ENCODE measurements at places on chromosomes 7 and 10.

GRCh38 chr7:7772397-7772821 is 54.0 kb upstream of the RPA3 start:
- DNase-seq: no peak

DNA sequence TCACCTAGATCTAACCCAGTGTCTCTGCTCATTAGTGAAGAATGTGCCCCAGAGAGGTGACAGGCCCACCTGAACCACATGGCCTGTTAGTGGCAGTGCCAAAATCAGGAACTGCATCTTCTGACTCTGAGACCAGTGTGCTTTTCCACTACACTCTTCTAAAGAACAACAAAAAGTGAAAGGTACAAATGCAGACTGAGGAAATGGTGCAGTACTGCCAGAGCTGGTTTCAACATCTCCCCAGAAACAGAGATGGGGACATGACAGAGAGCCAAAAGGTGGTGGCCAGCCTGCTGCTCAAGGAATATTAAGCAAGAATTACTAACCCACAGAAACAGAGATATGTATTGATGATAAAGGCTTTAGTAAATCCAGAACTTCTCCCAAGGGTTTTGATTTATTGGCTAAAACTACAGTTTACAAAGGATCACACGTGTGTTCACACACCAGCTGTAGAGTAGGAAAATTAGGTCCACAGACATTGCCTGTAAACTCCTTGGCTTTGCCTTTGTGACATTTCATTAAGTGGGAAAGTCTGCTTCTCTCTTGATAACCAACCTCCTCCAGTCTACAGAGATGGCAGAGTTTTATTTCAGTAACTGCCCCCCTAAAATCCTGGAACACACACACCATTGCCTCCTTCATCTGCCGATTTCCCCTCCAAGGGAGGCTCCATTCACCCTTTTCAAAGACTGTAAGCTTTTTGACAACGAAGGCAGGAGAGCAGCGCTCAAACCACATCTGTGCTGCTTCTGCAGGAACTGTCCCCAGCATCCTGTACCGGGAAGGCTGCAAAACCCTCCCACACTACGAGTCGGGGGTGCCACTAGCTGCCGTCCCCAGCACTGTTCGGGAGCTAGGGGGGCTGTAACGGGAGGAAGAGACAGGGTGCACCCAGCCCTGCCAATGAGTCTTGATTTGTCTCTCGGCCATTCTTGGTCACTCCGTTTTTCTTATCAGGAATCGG is 29.8 kb downstream of the GSDME start:
- DNase-seq: peak; percentile 12

DNA sequence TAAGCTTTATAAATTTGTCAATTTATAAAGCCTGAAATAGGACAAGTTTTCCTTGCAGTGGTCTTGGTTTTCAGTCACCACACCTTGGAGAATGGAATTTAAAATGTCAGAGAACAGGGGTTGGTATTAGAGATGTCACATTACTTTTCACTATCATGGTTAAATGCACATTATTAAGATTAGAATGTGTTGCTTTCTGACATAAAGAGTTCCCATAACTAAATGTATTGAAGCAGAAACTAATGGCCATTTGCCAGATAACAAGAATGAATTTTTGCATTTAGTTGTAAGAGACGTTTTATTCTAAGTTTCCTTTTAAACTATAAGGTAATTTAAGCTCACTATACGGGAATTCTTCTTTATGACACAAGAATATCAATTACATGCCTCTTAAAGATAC is 172.3 kb downstream of the ARL4A start:
- DNase-seq: no peak

DNA sequence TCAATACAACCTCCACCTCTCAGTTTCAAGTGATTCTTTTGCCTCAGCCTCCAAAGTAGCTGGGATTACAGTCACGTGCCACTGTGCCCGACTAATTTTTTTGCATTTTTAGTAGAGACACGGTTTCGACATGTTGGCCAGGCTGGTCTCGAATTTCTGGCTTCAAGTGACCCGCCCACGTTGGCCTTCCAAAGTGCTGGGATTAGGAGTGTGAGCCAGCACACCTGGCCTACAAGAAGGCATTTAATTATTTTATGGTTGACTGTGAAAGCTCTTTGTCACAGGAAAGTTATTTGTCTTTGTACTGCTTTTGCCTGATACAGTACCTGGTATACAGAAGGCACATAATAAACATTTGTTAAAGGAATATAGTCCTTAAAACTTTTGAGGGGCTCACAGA is 12.9 kb downstream of the MYOZ1 start:
- no peak for DNase-seq

DNA sequence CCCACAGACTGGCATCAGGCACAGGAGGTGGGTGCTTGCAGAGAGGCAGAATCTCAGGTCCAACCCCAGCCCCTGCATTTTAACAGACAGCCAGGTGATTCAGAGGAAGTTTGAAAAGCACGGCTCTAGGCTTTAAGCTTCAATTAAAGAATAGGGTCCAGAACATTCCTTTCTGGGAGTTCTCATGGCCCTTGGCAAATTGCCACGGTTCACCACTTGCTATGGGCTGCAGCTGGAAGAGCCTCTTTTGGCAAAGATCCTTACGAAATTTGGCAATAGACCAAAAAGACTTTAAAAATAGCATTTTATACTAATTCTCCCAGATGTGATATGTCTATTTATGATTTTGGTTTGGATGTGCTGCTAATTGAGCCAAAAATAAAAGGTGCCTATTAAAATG is 148.1 kb downstream of the ITGA8 start:
- no peak for DNase-seq

- no peak for DNase-seq
Measured at GRCh38 chr10:132961420-132961786, 19.0 kb upstream of the CFAP46 start.

Data from GF-D8 (cell line).